ENCODE measurements at places on chromosomes 13 and 19.

GRCh38 chr19:53254411-53255341 lies at the start of gene ZNF677:
Gene ZNF677 (minus strand): TSS chr19:53254873. CDS start chr19:53251550, 3,323 bp downstream.
- no peak for DNase-seq

GRCh38 chr13:44255771-44256364 lies 117.8 kb upstream of the SERP2 start:
- DNase-seq, result no peak

DNA sequence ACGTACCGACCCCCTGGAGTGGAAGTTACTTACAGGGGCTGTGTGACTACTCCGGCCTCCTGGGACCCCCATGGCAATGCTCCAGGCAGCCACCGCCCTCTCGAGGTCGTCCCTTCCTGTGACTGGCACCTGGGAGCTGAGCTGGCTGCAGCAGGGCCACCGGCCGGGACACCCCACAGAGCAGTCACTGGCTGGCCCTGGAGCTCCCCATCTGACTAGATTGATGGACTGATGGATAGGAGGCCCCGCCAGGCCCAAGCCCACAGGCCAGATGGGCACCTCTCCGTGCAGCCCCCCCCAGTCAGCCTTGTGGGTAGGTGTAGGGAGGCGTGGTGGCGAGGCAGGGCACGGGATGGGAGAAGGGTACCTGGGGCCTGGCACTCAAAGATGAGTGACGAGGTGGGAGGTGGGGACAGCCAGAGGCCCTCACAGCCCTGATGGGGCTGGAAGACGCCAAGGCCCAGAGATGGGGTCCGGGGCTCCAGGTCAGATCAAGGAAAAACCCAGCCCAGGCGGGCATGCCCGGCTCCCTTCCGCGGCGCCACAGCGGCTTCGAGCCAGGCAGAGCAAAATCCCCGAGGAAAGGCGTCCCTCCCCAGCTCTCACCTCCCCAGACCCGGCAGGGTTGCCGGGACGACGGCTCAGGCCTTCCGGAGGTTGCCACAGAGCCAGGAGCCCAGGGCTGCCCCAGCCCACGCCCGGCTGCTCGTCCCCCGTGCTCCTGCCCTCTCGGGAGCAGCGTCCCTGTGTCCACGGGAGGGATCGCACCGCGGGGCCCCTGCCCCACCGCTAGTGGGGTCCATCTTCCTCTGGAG lies 8.4 kb downstream of the SLC39A3 start:
- no peak for DNase-seq

GRCh38 chr13:73971481-73971880 lies 162.7 kb downstream of the KLF12 start:
- no peak for DNase-seq

DNA sequence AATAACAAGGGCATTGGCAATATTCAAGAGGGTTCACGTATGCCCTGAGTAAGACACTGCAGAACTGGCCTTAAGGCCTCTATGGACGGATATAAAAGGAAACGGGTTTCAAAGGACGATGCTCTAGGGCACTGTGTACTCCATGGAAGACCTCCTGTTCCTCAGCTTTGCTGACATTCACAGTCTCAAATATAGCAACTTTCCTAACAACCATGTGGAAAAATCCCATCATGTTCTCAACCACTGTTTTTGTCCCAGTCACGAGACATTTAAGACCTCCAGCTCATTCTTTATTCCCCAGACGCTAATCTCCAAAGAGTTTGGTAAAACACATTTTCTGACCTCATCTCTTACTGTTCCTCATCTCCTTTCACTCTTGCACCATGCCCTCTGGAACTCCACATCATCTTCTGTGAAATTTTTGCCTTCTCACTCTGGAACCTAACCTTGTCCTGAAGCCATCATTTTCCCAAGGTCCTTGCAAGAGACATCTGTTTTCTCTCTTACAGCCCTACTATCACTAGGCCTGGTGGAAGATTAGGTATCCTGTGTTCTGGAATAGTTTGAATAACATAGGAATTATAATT lies 37.6 kb downstream of the SPRY2 start:
- no peak for DNase-seq

DNA sequence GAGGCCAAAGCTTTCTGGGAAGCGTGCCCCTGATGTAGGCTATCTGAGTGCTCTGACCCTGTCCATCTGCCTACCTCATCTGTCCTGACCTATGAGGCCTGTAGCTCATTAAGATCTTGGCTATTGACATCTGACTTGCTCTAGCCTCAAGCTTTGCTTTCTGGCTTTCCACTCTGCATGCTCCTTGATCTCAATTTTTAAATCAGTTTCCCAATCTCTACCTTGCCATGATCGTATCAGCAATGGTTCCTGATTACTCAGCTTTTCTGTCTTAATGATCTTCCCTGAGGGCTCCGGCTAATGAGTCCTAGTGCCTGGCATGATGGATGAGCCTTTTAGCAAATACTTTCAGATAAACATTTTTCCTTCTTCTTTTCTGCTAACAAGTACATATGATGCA lies 262.0 kb downstream of the NDFIP2 start:
- DNase-seq, result no peak

GRCh38 chr13:96771486-96772367 lies 222.5 kb downstream of the OXGR1 start:
- DNase-seq, result peak; percentile 3

DNA sequence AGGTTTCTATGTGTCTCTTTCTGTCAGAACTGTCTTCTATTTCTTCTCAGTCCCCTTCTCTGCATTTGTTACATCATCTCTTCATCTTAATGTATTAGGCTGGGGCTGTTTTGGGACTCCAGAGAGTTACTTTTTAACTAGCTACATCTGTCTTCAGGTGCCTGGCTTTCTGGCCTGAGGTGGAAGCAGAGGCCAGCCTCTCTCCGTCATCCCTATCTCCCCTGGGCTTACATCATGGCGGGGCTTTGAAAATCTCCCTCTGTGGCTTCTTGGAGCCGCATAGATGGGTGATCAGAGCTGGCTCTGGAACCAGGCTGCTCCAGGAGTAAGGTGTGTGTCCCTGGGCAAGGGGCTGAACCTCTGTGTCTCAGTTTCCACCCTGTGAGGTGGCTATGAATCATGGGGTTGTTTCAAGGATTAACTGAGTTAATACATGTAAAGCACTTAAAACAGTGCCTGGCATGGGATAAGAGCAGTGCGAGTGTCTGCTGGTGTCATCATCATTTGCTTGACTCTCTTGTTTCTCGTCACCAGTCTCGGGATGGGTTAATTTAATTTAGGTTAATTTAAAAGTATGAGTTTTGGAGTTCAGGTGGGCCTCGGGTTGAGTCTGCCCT lies 2.0 kb downstream of the EPN1 start:
- DNase-seq, result no peak

GRCh38 chr13:112447306-112447705 lies 71.2 kb downstream of the SPACA7 start:
- DNase-seq, result no peak

DNA sequence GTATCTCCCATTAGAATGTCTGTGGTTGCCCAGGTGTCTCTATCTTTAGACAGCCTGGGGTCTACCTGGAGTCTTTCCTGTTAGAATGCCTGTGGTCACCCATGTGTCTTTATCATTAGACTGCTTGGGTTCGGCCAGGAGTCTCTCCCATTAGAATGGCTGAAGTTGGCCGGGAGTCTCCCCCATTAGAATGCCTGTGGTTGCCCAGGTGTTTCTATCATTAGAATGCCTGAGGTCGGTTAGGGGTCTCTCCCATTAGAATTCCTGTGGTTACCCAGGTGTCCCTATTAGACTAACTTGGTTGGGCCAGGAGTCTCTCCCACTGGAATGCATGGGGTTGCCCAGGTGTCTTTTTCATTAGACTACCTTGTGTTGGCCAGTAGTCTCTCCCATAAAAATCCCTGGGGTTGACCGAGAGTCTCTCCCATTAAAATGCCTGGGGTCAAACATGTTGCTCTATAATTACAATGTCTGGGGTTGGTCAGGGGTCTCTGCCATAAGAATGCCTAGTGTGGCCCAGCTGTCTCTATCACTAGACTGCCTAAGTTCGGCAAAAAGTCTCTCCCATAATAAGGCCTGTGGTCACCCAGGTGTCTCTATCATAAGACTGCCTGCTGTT lies 1448.7 kb downstream of the UQCRFS1 start:
- DNase-seq, result no peak

DNA sequence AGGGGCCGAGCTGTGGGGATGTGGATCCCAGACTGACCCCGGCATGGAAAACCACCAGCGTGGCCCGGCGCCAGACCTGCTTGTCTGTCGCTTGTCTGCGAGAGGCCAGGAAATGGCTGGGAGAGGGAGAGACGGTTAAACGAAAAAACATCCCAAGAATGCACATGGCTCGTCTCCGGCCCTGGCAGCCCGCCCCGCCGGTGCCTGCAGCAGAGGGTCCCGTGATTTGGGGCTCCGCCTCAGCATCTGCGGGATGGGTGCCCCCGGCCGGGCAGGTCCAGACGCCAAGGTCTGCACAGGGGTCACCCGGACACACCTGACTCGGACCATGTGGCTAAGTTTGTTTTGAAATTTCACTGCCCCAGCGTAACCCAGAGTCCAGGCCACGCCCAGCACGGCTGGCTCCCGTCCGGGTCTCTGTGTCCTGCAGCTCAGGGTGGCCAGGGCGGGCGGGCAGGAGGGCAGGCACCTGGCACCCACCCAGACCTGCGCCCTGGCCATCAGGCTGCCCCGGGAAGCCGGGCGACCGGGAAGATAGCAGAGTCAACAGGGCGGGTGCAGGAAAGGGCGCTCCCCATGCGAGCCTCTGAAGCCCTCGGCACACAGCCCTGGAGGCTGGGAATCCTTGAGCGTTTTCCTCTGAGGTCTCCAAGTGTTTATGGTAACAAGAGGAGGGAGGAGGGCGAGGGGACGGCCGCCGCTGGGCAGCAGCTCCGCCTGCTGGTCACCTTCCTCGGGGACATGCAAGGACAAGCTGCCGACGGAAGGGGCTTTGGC lies 103.2 kb downstream of the GADD45B start:
- peak; percentile 86 for DNase-seq

DNA sequence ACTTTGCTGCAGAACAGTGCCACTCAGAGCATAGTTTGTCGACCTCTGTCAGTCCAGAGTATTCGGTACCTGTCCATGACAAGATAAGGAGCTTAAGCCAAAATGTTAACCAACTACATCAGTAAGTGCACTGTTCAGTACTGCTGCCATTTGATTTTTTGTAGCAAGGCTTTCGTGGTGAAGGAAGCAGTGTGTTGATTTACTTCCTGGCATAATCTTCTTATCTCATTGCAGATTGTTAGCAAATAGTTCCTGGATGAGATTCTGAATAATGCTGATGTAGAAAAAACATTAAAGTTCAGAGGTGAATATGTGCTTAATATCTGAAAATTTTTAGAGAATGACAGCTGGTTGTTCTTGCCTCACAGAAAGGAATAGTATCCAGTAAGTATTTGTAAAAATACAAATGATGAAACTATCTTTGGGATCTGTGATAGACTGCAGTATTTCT lies 85.7 kb downstream of the LRRC63 start:
- no peak for DNase-seq

DNA sequence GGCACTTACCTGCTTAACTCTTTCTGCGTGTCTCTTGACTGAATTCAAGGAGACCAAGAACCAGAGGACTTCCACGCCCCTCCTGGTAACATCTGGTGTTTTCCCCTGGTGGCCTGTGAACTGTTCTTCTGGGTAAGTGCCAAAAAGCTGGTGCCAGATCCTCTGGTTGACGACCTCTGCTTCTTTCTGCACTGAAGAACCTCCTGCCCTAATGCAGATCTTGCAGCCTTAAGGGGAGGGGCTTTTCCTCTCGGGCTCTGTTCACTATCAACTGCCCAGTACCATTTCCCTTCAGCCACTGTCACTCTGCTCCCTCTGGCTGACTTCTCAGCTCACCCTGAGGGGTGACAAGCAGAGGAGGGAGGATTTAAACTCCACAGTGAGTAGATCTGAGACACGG lies 6.1 kb upstream of the ERVV-1 start:
- DNase-seq, result no peak

DNA sequence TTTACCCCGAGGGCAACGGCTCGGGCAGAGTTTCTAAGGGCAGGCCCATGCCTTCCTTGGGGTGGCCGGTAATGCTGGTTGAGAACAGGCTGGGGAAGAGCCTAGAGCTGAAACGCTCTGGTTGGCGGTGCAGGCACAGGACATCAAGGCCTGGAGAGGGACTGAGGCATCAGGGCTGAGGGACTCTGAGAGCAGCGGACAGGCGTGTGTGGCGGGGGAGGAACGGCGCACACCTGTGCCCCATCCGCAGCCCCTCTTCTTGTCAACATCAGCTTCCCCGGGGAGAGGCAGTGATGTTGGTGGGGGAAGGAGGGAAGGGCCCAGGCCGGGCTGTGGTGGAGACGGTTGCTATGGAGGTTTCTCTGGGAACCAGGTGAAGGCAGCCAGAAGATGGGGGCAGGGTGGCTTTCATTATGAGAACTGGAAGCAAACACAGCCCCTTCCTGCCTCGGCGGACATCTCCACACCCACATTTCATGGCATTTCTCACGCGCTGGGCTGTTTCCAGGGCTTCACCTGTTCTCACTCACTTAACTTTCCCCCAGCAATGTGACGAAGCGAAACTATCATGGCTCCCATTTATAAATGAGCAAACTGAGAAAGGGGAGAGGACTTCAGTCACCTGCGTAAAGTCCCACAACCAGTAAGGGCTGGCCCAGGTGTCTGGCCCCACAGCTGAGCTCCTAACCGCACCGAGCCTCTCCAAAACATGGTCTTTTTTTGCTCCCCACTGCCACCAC lies 8.2 kb upstream of the ATF5 start:
- DNase-seq, result no peak

GRCh38 chr19:45041125-45041524 lies 2.3 kb downstream of the CLASRP start:
- no peak for DNase-seq

GRCh38 chr13:33489563-33489962 lies 204.0 kb upstream of the STARD13 start:
- DNase-seq, result no peak

DNA sequence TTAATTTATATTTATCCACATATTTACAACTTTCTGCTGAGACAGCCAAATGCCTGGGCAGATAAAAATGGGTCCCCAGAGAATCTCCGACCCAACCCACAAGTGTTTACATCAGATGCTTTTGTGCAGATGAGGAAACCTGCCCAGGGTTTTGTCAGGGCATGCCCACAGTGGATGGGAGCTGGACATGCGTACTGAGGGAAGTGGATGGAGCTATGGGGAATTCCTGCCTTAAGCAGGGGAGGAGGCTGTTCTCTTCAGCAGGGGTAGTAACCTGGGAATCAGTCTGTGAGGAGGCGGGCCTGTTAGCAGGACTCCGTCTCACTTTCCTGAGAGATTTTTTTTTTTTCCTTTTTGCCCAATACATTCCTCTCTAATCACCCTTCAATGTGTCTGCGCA lies 122.9 kb downstream of the RFC3 start:
- DNase-seq, result peak; percentile 16

All from KBM-7 (cell line).